ENCODE measurements at places on chromosomes 7 and 10.

- DNase-seq: no peak
Observed at GRCh38 chr10:48880016-48880705, 59.5 kb downstream of the LRRC18 start.

- DNase-seq: no peak
Observed at GRCh38 chr10:108638225-108638624, 1285.1 kb downstream of the XPNPEP1 start.

DNA sequence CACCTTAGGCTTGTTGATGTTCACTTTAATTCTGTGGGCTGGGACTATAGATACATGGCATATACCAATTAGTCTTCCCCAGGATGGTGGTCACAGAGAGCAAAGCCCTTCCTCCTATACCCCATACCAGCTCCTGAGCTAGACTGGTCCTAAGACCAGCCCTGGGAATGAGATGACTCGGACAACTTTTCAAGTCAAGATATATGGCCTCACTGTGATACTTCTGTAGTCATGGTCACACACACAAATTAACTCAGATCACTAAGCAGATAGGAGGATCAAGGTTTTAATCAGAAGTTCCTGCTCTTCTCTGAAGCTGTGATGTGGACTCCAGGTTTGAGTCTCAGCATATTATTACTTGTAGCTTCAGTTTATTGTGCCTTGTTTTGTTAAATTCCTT lies 53.1 kb downstream of the SLK start:
- no peak for DNase-seq

GRCh38 chr7:116239020-116239419 lies 28.7 kb downstream of the TES start:
- DNase-seq: no peak
